Activated gamma-delta T cell treated with anti-CD3 and anti-CD28 coated beads, Interleukin-2, amount 50 U/mL, for 16 hours (primary cell): ENCODE measurements at places on chromosomes 2 and 18.

GRCh38 chr18:44130376-44130942 is 550.2 kb upstream of the SETBP1 start:
- DNase-seq = no peak

GRCh38 chr18:60162388-60162787 is 210.2 kb downstream of the MC4R start:
- DNase-seq = no peak

DNA sequence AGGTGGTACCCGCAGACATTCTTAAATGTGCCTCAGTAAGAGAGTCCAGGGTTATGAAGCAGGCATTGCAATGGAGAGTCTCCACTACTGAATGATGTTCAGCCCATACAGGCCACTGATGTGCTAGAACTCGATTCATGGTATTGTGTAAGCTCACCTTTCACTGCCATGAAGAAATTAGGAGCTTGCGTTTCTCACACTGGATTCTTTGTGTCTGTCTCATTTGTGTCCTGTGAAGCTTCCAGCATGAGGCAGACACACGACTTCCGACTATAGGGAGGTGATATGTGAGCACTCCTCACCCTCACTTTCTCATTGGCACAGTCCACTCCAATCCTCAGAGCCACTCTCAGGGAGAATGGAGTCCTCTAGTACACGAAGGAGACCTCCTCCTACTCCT is 677.4 kb upstream of the RAB6C start:
- DNase-seq = no peak

GRCh38 chr2:241812730-241813643 is 4.0 kb downstream of the NEU4 start:
- DNase-seq = no peak
